ENCODE measurements at places on chromosomes 4 and X.

DNA sequence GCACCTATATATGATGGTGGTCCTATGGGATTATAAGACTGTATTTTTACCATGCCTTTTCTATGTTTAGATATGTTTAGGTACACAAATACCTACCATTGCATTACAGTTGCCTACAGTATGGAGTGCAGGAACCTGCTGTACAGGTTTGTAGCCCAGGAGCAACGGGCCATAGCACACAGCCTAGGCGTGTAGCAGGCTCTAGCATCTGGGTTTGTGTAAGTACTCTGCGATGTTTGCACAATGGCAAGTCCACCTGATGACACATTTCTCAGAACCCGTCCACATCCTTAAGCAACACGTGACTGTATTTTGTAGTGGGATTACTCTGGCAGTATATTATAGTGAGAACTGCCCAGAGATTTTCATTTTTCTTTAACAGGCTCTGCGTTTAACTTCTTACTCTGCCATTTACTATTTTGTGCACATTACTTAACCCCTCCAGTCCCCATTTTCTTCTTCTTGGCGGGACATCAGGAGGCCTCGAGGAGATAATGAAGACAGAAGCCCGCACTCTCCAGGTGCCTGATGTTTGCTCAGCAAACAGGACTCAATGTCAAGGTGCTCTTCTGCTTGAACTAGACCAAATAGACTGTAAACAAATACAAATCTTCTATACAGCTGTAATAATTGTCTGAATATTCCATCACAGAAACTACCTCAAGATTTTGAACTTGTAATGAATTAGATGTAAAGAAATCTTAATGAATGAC, 102.0 kb upstream of the PDLIM3 start:
- DNase-seq = no peak

GRCh38 chrX:16516232-16516876, 133.6 kb upstream of the S100G start:
- no peak for DNase-seq

- peak; percentile 53 for DNase-seq
These were observed 5.8 kb downstream of the VMA21 start for GRCh38 chrX:151402719-151403390.

DNA sequence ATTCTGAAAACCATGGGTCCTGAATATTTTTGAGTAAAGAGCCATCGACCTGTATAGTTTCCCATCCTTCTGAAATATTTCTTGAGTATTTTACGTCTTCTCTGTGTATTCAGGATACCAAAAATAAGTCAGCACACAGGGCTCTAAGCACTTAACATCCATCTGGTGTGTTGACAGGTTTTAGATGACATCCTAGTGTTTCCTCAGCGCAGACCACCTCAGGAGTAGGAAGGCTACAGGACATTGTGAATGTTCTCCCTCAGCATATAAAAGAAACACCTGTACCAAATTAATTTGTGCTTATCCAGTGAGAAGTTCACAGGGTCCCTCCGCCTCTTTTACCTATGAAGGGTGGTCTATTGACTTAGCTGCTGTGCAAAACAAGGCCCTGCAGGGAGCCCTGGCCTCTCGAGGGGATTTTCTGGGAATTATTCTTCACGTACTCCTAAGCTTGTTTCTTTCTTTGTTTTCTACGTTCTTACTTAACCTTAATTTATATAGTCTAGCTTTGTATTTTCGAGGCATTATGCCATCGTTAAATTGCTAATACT, 241.8 kb downstream of the FBXO8 start:
- DNase-seq = no peak

DNA sequence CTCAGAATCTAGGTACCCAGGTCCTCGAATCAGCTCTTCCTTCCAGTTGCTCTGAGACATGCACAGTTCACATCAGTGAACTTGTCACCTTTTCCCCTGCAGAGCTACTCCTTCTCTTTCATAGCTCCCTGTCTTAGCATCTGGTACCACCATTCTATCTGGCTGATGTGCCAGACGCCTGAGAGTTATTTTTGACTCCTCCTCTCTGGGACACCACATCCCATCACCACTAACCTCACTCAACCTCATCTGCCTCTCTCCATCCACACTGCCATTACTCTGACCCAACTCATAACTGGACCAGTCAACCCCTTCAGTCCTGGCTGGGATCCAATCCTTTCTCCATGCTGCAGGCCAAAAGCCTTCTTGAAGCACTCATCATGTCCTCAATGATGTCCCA, 44.5 kb downstream of the SLC2A9 start:
- no peak for DNase-seq
